ENCODE measurements at places on chromosomes 6 and 20. TPM values are rescaled to one million over a fixed set of nuclear protein-coding genes. Genes with fewer than 3 reads are reported as not detected.

The PI3 gene
- not detected for polyA plus RNA-seq

The TREM2 gene
- polyA plus RNA-seq: 0.45 TPM

The ADTRP gene
- polyA plus RNA-seq: 2.5 TPM

The GHRH gene
- polyA plus RNA-seq: not detected

The FBXO9 gene
- 103 TPM for polyA plus RNA-seq

The LHFPL5 gene
- polyA plus RNA-seq: 0.15 TPM

The ELOVL4 gene
- 3.8 TPM for polyA plus RNA-seq

The BCAS1 gene
- 4.6 TPM for polyA plus RNA-seq

The HLA-DQB1 gene
- 4.4 TPM for polyA plus RNA-seq

The MAP7 gene
- polyA plus RNA-seq: 35.6 TPM

The KCNK16 gene
- not detected for polyA plus RNA-seq

The OTOR gene
- 0.24 TPM for polyA plus RNA-seq

The GGTLC1 gene
- not detected for polyA plus RNA-seq

The KIFC1 gene
- 35.4 TPM for polyA plus RNA-seq

The SMAP1 gene
- polyA plus RNA-seq: 31.5 TPM

The FAM209B gene
- not detected for polyA plus RNA-seq

The CASS4 gene
- 3.9 TPM for polyA plus RNA-seq

The PPP2R5D gene
- polyA plus RNA-seq: 70.8 TPM

The GTSF1L gene
- polyA plus RNA-seq: not detected

The WFDC10B gene
- not detected for polyA plus RNA-seq

The ARID1B gene
- polyA plus RNA-seq: 84.5 TPM

The SNPH gene
- 3.1 TPM for polyA plus RNA-seq

The IL17F gene
- polyA plus RNA-seq: not detected

The MYB gene
- 4.6 TPM for polyA plus RNA-seq
